ENCODE measurements at places on chromosomes 13 and 19. TPM values are rescaled to one million over a fixed set of nuclear protein-coding genes. Genes with fewer than 3 reads are reported as not detected.

MLLT1 gene
- total RNA-seq = 63.9 TPM

- DNase-seq = peak; percentile 27
These were observed 46.2 kb downstream of the GATAD2A start for GRCh38 chr19:19451429-19452242.

PSG2 gene
- total RNA-seq = not detected

ZNF155 gene
- total RNA-seq = 5.4 TPM

DNA sequence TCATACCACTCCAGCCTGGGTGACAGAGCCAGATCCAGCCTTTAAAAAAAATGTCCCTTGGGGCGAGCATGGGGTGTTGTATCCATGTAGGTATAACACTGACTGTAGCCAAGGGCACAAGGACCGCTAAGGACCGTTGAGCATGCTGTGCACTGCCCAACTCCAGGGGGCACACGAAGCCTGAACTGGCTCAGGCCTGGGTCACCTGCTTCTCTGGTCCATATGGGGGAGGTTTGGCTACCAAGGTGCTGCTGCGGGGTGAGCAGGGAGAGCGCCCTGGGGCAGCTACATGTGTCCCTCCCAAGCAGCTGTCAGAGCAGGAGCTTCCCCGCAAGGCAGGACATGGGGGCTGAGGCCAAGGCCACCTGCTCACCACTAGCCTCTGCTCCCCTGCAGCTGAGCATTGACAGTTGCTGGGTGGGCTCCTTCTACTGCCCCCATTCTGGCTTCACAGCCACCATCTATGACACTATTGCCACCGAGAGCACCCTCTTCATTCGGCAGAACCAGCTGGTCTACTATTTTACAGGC is 16.3 kb downstream of the CATSPERG start:
- no peak for DNase-seq

DNA sequence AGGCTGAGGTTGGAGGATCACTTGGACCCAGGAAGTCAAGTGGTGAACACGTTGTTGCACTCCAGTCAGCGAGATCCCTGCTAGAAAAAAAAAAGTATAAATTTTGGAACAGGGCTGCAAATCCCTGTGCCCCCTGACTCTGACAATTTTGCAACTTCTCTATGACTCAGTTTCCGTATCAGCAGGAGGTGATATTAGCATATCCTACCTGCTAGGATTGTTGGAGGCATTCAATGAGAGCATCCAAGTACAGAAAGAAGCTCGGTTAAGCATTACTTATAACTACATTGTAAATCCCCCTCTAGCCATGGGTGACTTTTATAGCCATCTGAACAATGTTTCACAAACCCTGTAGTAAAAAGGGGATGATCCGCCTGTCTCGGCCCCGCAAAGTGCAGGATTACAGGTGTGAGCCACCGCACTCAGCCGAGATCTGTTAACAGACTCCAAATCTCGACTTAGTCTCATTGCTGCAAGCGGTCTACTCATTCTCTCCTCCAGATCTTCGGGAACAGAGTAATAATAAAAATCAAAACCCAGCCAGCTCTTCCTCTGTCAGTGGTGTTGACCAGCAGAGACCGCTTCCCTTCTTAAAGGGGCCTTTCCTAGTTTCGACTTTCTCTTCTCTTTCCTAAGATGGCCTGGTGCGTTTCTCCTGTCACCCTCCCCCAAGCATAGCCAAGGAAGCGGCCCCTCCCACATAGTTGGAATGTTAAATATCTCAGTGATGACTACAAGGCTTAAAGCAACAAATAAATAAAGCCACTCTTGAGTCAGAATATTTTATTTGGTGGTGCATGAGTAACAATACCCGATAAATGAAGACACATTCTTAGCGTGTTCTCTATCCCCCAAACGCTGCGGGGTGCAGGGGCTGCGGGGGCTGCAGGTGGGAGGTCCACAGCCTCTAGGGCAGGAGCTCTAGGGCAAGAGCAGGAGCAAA is 10.3 kb upstream of the BICRA start:
- no peak for DNase-seq

OR7A5 gene
- not detected for total RNA-seq

POLR1D gene
- 137 TPM for total RNA-seq

GRCh38 chr19:3975637-3976087 is 4.8 kb upstream of the DAPK3 start:
- no peak for DNase-seq

GRCh38 chr19:30344446-30345425 is 27.4 kb upstream of the ZNF536 start:
- no peak for DNase-seq

ZNF90 gene
- total RNA-seq = 12.8 TPM

- no peak for DNase-seq
These were observed 35.2 kb downstream of the C13orf46 start for GRCh38 chr13:113938716-113939115.

SIGLEC14 gene
- total RNA-seq = 0.35 TPM

Measured in CD8-positive, alpha-beta memory T cell (primary cell).